Spleen (tissue), 13 donors: ENCODE measurements at places on chromosomes 1 and 21. TPM values are rescaled to one million over a fixed set of nuclear protein-coding genes. Genes with fewer than 3 reads are reported as not detected.

DNA sequence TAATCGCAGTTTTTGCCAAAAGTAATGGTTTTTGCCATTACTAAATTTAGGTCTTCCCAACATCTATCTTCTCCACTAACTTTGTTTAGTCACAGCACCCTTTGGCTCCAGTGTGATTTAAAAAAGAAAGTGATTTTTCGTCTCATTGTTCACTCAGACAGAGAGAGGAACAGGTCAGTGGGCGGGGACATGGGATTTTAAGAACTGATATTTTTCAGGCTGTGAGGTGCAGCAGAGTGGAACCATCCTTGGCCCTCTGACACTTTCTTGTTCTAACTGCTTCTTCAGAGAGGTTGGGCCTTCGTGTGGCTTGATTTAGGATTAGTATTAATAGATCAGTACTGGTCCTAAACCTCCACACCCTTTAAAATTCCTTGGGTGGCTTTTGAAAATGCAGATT lies 38.8 kb downstream of the CASQ2 start:
- no peak for DNase-seq

LIN28A gene
- total RNA-seq: not detected

CAMK2N1 gene
- 6.7 TPM for total RNA-seq

BLACAT1 gene
- not detected for total RNA-seq

GRCh38 chr1:20087668-20088067 lies 17.7 kb downstream of the PLA2G5 start:
- no peak for DNase-seq

DNA sequence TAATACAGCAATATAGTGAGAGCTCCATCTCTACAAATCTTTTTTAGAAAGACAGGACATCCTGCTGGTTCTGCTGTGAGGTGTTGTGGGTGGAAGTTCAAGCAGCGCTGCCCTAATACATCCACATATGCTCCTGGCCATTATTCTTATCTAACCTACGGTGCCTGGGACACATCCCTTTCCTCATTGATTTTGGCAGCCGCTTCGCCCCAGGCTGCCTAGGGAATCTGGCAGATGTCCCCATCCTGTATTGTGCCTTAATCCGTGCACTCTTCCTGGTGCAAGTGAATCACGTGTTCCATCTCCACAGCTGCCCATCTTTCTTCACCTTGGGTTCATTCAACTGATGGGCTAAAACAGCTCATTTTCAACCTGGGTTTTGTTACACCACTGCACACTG lies 3.1 kb upstream of the UBE2G2 start:
- DNase-seq: no peak
